ENCODE measurements at places on chromosomes 12 and 14. TPM values are rescaled to one million over a fixed set of nuclear protein-coding genes. Genes with fewer than 3 reads are reported as not detected.

POP5 gene
- 18.6 TPM for total RNA-seq

DNA sequence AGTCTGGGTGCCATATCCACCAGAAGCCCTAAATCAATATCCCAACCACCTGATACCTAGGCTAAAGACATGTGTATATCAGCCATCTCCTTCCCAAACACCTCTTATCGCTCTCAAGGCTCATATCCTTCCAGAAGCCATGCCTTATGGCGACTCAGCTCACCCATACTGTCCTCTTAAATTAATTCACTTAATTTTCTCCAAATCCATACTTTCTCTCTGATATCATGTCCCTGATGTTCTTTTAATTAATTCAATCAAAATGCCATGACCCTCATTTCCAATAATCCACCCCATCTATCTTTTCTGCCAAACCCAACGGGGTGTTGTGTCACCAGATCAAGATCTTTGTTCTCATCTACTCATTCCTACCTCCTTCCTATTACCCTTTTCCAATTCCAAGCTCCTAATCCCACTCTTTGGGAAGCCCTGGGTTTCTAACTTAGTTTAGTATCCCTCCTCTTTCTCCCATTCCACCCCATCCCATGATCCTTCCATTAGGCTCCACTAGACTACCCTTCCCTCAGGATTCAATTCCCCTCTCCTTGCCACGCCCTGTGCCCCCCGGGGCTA is 723 bp downstream of the ATF7 start:
- H3K27ac ChIP-seq = peak overlapping the region; percentile 97
- peak overlapping the region; percentile 91 for H3K4me3 ChIP-seq
- no peak for DNase-seq
- no peaks in the 10 kb centered on the region for H3K27me3 ChIP-seq

DNA sequence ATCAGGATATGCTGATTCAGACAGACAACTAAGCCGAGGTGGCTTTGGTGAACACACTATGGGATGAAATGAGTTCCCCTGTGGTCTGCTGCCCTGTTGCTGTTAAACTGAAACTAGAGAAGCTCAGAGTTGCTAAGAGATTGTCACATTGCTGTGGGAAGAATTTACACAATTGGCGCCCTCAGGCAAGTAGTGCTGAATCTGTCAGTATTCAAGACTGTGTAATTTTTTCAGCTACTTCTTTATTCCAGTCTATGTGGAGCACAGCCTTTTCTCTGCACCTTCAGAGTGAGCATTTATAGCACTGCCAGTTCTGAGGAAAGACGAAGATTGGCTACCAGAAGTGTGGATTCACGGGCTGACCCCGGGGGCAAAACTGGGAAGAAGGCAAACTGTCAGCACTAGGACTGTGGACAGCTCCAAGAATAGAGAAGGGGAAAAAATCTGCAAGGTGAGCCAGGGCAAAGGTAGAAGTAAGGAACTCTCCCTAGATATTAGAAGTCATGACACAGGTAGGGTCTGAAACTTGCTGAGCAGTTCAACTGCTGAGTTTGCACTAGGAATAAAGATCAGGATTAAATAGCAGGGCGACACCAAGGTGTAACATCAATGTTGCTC is 218.8 kb upstream of the TMPO start:
- H3K4me1 ChIP-seq = no peaks in the 10 kb centered on the region
- H3K27ac ChIP-seq = no peak overlapping the region
- no peaks in the 10 kb centered on the region for H3K36me3 ChIP-seq

- peaks cover 33% of the 10 kb centered on the region for H3K4me1 ChIP-seq
- H3K36me3 ChIP-seq = no peaks in the 10 kb centered on the region
- H3K27ac ChIP-seq = no peak overlapping the region
- DNase-seq = no peak
Observed at GRCh38 chr12:727321-727720, 25.1 kb upstream of the WNK1 start.

KRT75 gene
- total RNA-seq = 0.44 TPM

DNA sequence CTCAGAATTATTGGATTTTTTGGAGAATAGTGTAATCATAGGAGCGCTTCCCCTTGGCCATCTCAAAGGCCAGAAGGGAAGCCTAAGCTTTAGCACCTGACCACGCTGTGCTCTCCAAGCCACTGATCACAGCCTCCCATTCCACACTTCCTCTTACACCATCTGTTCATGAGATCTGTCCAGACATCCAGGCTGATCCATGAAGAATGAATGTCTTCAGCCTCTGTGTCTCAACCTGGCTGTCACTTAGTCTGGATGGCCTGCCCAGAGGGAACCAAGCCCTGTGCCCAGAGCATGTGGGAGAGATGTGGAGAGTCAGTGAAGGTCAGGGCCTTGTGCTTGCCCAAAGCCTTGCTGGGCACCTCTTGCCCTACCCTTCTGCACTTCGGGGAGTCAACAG is 40.5 kb downstream of the TSPAN11 start:
- no peak overlapping the region for H3K27ac ChIP-seq
- peaks cover 11% of the 10 kb centered on the region for H3K4me1 ChIP-seq
- no peak for DNase-seq
- no peak overlapping the region for H3K4me3 ChIP-seq
- no peaks in the 10 kb centered on the region for H3K36me3 ChIP-seq

DNA sequence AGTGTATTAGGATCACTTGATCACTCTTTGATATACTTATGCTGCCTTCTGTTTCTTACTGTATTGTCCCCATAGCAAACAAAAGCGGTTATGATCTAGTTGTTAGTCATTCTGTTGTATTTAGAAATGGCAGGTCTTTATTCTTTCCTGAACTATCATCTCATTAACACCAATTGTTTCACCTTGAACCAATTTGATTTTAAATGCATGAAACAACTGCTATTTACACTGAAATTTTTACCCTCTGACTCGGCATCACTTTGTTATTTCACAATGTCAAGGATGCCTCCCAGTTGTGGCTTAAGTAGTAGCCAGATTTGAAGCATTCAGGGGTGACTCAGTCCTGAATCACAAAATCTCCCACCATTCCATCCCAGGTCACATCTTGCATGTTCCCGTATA is 303.5 kb downstream of the EGLN3 start:
- H3K27me3 ChIP-seq = no peaks in the 10 kb centered on the region
- no peak for DNase-seq
- H3K4me1 ChIP-seq = no peaks in the 10 kb centered on the region
- no peak overlapping the region for H3K27ac ChIP-seq
- H3K36me3 ChIP-seq = no peaks in the 10 kb centered on the region

DNA sequence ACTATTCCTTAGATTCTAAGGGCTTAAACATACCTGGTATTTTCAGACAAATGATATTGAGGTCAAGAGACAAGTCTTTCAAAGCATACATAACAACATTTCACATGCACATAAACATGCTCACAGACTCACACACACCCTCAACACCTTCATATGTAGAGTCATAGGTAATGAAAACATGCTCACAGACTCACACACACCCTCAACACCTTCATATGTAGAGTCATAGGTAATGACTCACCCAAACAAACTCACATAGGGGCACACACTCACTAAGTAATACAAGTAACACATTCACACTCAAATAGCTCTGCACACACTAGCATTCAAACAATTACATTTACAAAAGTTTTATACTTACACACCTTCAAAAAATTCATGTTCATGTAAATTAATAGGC is 975.5 kb downstream of the TMEM121 start:
- H3K36me3 ChIP-seq = no peaks in the 10 kb centered on the region
- no peaks in the 10 kb centered on the region for H3K4me1 ChIP-seq
- no peaks in the 10 kb centered on the region for H3K27me3 ChIP-seq
- no peak overlapping the region for H3K4me3 ChIP-seq
- H3K27ac ChIP-seq = no peak overlapping the region

GRCh38 chr12:1934068-1934467 is 15.6 kb upstream of the CACNA2D4 start:
- H3K36me3 ChIP-seq = peaks cover 19% of the 10 kb centered on the region
- DNase-seq = no peak
- H3K27me3 ChIP-seq = no peaks in the 10 kb centered on the region
- H3K4me3 ChIP-seq = no peak overlapping the region

C12orf60 gene
- total RNA-seq = 0.35 TPM

- peak within 1 kb of the TSS; percentile 92 for H3K27ac ChIP-seq
- peaks cover 99% of the 10 kb centered on the region for H3K27me3 ChIP-seq
- H3K4me3 ChIP-seq = peak within 1 kb of the TSS; percentile 64
- H3K4me1 ChIP-seq = peaks cover 17% of the 10 kb centered on the region
Observed at GRCh38 chr14:37594971-37595808, at the start of the genes FOXA1 and TTC6. Gene FOXA1, minus strand, starts transcription at chr14:37595249. Its CDS starts 277 bp downstream, at chr14:37594972. Gene TTC6, plus strand, starts transcription at chr14:37595629. Its CDS starts 26,436 bp downstream, at chr14:37622065.

DNA sequence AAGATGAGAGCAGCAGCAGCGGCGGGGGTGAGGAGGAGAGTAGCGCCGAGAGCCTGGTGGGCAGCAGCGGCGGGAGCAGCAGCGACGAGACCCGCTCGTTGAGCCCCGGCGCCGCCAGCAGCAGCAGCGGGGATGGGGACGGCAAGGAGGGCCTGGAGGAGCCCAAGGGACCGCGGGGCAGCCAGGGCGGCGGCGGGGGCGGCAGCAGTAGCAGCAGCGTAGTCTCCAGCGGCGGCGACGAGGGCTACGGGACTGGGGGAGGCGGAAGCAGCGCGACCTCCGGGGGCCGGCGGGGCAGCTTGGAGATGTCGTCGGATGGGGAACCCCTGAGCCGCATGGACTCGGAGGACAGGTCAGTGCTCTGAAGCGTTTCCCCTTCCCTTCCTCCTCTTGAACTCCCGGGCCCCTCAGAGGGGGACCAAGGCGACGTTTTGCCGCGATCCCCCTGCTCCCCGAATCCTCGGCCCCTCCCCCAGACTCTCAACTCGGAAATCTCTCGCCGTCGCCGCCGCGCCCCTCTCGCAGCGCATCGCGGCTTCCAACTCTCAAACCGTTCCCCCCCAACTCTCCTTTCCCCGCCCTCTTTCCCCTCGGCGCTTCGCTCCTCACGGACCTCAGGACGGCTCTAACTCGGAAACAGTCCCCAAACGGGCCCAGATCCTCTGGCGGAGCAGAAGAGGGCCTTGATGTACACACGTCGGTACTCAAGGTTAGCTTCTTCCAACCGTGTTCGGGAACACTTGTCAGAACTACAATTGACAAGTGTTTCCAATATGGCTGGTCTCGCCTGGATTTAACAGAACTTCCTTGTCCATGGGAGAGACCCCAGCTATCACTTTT is 947 bp downstream of the AEBP2 start:
- peak overlapping the region; percentile 96 for H3K27ac ChIP-seq
- H3K4me3 ChIP-seq = peak overlapping the region; percentile 99
- no peaks in the 10 kb centered on the region for H3K27me3 ChIP-seq
- DNase-seq = peak; percentile 13
- no peaks in the 10 kb centered on the region for H3K36me3 ChIP-seq

MMP14 gene
- 127 TPM for total RNA-seq

GRCh38 chr12:54352022-54352531 is 12.2 kb downstream of the GPR84 start:
- peaks cover 32% of the 10 kb centered on the region for H3K36me3 ChIP-seq
- peak overlapping the region; percentile 62 for H3K27ac ChIP-seq
- H3K4me3 ChIP-seq = no peak overlapping the region
- no peaks in the 10 kb centered on the region for H3K4me1 ChIP-seq
- DNase-seq = no peak
- H3K27me3 ChIP-seq = no peaks in the 10 kb centered on the region

RNF212B gene
- total RNA-seq = not detected

GRCh38 chr12:107395817-107396216 is 289.8 kb upstream of the PWP1 start:
- no peak overlapping the region for H3K4me3 ChIP-seq
- no peak for DNase-seq
- no peaks in the 10 kb centered on the region for H3K27me3 ChIP-seq
- H3K36me3 ChIP-seq = no peaks in the 10 kb centered on the region
- peaks cover 23% of the 10 kb centered on the region for H3K4me1 ChIP-seq

GRCh38 chr14:89592961-89593360 is 175.9 kb upstream of the FOXN3 start:
- no peak overlapping the region for H3K27ac ChIP-seq
- H3K4me1 ChIP-seq = no peaks in the 10 kb centered on the region
- H3K4me3 ChIP-seq = no peak overlapping the region

DNA sequence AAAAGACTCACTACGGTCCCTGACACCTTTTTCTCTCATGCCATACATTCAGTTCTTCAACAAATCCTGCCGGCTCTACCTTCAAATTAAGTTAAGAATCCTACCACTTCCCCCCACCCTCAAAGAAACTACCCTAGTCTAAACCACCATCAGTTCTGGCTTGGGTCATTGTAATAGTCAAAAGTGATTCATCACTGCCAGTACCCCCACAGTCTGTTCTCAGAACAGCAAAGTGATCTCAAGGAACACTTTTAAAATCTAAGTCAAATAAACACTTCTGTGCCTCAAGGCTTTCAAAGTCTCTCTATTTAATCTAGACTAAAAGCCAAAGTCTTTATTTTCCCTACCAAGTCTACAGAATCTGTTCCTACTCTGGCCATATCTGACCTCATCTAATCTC is 12.0 kb upstream of the FAM234B start:
- no peak overlapping the region for H3K27ac ChIP-seq
- no peak overlapping the region for H3K4me3 ChIP-seq
- no peak for DNase-seq
- no peaks in the 10 kb centered on the region for H3K36me3 ChIP-seq

- no peaks in the 10 kb centered on the region for H3K4me1 ChIP-seq
- H3K36me3 ChIP-seq = peaks cover 12% of the 10 kb centered on the region
- H3K4me3 ChIP-seq = no peak overlapping the region
- no peak overlapping the region for H3K27ac ChIP-seq
- H3K27me3 ChIP-seq = no peaks in the 10 kb centered on the region
Observed at GRCh38 chr12:111557271-111558106, 41.6 kb downstream of the ATXN2 start.

DNA sequence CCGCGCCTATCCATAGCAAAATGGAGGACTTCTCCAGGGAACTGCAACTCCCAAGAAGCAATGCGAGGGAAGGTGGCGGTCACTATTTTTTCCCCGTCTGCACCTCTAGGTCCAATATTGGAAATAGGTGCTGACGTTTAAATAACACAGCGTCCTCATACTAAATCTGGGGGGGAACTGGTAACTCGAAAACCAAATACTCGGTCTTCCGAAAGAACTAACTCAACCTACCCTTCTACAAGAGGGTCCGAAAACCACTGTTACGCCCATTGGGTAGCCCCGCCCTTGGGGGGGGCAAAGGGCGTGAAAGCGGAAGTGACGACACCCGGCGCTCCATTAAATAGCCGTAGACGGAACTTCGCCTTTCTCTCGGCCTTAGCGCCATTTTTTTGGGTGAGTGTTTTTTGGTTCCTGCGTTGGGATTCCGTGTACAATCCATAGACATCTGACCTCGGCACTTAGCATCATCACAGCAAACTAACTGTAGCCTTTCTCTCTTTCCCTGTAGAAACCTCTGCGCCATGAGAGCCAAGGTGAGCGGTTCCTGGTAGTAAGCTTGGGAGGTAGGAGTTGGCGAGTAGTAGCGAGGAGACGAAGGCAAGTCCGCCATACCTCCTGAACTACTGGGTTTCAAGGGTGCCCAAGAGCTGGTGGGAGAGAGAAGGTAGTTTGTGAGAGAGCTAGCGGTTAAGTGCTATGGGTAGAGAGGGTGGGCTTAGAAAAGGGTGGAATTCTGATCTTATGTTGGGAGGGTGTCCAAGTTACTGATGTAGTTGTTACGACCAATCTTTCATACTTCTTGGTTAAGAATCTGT is at the start of gene RPL41:
Gene RPL41 (plus strand): TSS at position 367 of the 815 bp plus-strand sequence.
- peak; percentile 58 for DNase-seq
- H3K27ac ChIP-seq = peak within 1 kb of the TSS; percentile 94
- peaks cover 9% of the 10 kb centered on the region for H3K36me3 ChIP-seq
- peak within 1 kb of the TSS; percentile 69 for H3K4me3 ChIP-seq

CSAD gene
- 17.6 TPM for total RNA-seq

- no peak overlapping the region for H3K4me3 ChIP-seq
- H3K36me3 ChIP-seq = no peaks in the 10 kb centered on the region
- DNase-seq = no peak
- H3K4me1 ChIP-seq = no peaks in the 10 kb centered on the region
- H3K27ac ChIP-seq = no peak overlapping the region
Observed at GRCh38 chr12:100401660-100402059, 44.8 kb downstream of the SLC17A8 start.
